ENCODE measurements at places on chromosomes 13 and 19.

DNA sequence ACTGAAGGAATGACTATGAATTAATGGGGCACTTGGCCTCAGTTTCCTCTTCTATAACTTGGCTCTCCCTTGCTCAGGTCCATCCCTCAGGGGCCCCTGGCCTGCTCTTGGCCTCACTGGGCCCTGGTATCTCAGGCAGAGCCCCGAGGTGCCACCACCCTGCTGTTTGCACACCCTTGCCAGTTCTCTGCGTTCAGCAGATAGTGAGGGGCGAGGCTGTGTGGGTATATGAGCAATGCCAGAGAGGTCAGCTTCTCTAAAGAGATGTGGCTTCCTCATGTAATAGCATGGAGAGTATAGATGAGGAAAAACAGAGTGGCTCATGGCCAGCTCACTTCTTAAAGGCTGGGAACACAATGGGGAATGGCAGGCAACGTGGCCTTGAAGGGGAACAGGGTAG, 76.1 kb downstream of the CYSLTR2 start:
- DNase-seq: no peak

DNA sequence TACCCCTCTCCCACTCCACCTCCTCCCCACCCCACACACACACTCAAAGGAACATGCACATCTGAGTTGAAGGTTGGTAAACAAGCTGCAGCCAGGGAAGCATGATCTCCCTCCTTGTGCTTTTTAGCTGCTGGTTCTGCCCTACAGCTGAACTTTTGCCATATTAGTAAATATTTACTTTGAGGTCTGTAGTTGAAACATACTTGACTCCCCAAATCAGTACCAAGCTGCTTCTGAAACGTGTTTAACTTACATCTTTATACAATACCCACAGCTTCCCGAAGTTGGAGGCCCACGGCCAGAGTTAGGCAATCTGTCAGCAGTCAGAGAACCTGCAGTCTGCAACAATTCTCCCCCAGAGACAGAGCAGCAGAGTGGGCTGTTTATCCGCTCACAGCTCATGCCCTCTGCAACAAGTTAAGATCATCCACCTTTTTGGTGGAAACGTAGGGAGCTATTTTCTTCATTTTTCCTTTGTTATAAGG, 1.5 kb upstream of the PCDH20 start:
- no peak for DNase-seq

DNA sequence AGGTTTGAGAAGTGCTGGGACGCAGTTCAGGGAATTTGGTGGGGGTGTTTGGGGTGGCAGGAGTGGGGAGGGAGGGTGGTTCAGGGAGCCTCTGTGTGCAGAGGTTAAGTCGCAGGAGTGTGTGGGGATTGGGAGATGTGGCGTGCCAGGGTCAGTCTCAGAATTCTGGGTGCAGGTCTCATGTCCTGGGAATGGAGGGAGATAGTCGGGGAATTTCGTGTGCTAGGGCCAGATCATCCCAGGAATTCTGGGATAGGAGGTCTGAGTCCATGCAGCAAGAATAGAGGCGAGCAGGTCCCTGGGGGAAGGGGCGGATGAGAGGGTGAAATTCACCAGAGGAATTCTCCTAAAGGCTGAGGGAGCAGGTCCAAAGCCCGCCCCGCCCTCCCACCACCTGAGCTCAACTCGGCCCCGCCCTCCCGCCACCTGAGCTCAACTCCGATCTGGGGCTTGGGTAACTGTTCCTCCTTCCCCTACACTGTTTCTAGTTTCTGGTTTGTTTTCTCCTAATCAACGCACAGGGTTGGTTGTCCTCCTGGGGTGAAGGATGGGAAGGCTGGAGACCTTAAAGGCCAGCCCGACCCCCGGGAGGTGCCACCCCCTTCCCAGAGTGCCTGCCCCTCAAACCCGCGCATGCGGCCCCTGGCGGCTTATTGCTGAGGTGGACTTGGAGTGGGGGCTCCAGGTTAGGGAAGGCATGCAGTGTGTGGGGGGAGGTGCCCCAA, 15.2 kb downstream of the KCNC3 start:
- DNase-seq: no peak

DNA sequence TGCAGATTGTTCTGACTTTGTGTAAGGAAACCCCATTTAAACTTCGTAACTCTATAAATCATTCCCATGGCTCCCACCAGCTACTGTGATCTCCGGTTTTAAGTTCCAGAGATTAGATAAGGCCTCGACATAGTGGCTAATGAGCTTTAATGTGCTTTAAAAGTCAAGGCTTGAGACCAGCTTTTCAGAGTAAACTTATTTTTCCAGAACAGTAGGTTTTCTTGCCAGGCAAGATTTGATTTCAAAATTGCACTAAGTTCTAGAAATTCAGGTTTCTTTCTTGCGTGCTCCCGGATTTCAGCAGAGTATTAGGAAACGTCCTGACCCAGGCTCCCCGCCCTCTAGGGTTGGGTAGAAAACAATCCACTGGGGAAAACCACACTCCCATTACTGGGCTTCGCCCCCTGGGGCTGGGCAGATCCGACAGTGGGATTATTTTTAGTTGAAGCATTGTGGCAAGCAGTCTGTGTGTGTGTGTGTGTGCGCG, 43.3 kb downstream of the CRYL1 start:
- DNase-seq: no peak

GRCh38 chr13:50731400-50731799, 112.1 kb downstream of the DLEU7 start:
- no peak for DNase-seq

- no peak for DNase-seq
Measured at GRCh38 chr13:25462301-25463125, 90.7 kb downstream of the ATP8A2 start.

DNA sequence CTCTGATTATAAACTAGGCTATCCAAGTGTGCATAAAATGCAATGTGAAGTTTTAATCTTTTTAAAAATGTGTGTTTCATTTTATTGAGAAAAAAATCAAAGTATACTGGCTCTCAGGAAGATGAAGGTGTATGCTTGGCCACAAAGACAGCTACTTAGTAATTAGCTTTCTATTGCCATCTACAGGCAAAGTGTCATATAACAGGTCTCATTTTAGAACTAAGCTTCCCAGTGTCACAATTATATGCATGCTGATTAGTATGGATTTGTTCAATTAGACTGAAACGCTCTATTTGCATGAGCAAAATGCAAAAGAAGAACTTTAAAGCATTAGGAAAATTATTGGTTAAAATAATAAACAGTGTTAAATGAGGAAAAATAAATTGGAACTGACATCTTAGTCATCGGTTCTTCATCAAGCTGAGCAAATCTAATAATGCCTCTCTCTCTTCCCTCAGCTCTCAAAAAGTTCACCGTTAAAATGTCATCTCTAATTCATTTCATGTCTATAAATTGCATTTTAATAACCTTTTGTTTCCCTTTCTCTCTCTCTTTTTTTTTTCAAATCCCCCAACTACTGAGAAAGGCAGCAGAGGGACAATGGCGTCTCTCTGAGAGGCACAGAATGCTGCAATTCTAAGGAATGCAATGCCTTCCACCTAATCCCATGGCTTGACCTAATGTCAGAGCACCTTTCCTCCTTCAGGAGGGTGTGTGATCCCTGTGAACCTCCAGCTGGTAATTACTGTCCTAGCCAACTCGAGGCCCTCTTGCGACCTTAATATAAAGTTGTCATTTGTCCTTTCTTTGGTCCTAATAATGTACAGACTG, 313.1 kb upstream of the MAB21L1 start:
- no peak for DNase-seq

GRCh38 chr13:111508164-111508870, 187.9 kb downstream of the TEX29 start:
- no peak for DNase-seq

DNA sequence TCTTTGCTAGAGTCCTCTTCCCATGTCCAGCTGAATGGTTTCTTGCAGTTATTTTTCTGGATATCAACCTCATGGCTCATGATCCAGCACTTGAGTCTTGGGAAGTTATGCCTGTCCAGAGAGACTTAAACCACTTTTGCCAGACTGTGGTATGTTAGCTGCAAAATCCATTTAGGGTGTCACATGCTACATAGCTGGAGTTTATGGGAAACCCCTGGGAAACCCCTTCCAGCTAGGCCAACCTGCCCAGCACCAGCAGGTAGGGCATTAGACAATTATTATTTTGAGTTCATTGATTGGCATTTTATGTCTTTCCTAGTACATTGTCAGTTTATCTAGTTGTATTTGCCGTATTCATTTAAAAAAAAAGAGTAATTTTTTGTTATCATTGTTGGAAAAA, 797.8 kb downstream of the EFNB2 start:
- no peak for DNase-seq

DNA sequence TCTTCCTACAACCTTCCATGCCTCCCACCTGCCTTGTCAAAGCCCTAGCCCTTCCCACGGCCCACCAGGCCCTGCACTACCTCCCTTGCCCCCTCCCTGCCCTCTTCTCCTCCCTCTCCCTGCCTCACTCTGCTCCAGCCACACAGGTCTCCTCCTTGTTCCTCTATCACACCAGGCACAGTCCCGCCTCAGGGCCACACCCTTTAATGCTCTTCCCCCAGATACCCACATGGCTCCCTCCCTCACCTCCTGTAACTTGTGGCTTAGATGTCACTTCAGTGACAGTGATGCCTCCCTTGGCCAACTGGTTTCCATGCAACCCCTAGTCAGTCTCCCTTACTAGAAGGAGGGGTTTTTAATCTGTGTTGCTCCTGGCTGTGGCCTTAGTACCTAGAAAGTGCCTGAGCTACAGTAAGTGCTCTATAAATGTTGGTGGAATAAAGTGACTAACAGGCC, 1.3 kb downstream of the SIRT6 start:
- DNase-seq: peak; percentile 22

DNA sequence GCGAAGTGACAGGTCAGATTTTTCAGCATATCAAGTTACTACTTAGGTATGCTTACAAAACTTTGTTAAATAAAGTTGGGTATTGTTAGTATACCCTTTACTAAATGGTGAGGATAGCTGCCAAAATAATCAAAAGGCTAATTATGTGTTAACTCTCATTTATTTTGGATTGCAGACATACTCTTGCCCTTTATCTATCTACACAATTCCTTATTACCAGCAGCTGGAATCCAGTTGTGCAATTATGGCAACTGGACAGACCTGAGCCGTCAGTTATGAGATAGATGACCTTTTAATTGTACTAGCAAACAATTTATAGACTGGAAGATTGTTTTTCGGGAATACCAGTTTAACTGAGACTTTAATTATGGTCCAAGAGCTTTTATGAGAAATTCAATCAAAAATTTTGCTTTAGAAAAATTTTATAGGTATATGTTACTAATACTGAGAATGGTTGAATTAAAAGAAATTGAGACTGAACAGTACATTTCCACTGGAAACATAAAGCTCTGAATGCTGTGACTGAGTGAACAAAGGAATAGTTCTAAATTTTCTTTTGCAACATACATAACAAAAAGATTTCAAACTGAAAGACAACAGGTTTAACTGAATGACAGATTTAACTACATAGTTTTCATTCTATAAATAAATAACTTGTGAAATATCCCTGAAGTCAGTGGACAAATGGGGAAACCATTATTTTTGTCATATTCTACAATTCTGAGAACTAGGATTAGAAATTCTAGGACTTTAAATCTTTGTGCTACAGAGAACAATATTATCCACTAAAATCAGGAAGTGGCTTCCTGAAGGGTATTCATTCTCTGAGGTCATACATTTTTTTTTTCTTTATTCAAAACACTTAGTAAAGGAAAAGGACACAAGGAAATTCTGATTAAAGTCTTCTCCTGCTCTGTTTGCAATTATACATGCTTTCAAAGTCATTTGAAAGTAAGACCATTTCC, 97.4 kb downstream of the ZC3H13 start:
- DNase-seq: no peak

GRCh38 chr19:30222992-30223865, 149.0 kb upstream of the ZNF536 start:
- no peak for DNase-seq

GRCh38 chr13:61094865-61095264, 320.8 kb downstream of the PCDH20 start:
- no peak for DNase-seq

DNA sequence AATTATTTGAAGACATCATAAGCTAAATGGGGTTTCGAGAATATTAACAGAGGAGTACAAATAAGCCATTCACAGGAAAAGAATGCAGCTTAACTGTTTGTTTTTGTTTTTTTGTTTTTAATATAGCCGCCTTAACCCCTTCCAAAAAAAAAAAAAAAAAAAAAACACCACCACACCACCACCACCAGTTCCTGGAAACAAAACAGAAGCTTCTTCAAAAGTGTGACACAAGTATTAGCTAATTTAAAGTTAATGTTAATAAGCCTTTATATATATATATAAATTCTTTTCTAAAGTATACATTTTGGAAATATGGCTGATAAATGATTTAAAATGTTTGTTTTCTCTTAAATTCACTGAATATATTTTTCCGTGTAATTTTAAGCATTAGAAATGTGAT, 1.4 kb downstream of the RAP2A start:
- no peak for DNase-seq

GRCh38 chr13:99963816-99964339, 7.7 kb downstream of the ZIC5 start:
- DNase-seq: no peak

DNA sequence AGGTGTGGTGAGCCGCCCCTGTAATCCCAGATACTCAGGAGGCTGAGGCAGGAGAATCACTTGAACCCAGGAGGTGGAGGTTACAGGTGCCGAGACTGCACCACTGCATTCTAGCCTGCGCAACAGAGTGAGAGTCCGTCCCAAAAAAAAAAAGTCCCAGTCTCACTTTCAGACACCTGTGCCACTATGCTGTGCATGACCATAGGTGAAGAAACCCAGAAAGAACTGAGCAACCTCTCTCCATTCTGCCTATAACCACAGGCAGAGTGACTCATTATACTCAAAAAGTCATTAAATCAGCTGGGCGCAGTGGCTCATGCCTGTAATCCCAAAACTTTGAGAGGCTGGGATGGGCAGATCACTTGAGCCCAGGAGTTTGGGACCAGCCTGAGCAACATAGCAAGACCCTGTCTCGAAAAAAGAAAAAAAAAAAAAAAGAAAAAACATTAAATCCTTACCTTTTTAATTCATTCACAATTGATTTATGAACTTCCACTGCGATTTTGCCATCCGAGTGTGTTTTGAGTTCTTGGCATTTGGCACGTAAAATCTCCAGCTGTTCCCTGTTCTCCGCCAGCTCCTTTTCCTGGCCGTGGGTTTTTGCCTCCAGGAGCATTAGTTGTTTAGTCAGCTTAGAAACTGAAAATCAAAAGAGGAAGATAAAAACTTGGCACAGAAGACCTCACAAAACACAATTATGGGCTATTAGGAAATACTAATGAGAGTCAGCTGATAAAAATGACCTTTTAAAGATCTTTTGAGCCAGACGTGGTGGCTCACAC, 45.5 kb upstream of the SLC7A9 start:
- DNase-seq: no peak

GRCh38 chr19:35216016-35216832, 12.3 kb downstream of the FAM187B start:
- no peak for DNase-seq

GRCh38 chr19:12374026-12374425, 8.5 kb upstream of the ZNF442 start:
- no peak for DNase-seq

GRCh38 chr13:24360106-24360505, 50.7 kb downstream of the C1QTNF9 start:
- no peak for DNase-seq

DNA sequence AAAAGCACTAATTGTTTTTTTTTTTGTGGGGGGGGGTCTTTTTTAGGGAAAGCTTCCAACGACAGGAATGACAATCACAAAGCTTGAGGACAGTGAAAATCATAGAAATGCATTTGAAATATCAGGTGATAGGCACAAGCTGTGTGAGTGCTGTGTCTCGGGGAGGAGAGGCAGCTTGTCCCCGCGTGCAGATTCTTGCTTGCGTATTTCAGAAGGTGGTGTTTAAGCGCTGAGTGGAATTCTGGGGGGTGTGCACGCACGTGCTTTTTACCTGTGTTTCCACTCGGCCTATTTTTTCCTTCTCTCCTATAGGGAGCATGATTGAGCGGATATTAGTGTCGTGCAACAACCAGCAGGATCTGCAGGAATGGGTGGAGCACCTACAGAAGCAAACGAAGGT, 40.2 kb upstream of the TEX29 start:
- DNase-seq: no peak

All from activated CD8-positive, alpha-beta T cell treated with anti-CD3 and anti-CD28 coated beads for 36 hours (primary cell).